ENCODE measurements at places on chromosomes 5 and 9. TPM values are rescaled to one million over a fixed set of nuclear protein-coding genes. Genes with fewer than 3 reads are reported as not detected.

The SLF1 gene
- total RNA-seq: 7.9 TPM

GRCh38 chr9:110115826-110116542 lies 92.0 kb downstream of the C9orf152 start:
- no peaks in the 10 kb centered on the region for H3K27me3 ChIP-seq
- no peak overlapping the region for H3K4me3 ChIP-seq
- no peak for DNase-seq
- no peaks in the 10 kb centered on the region for H3K4me1 ChIP-seq
- no peaks in the 10 kb centered on the region for H3K36me3 ChIP-seq

DNA sequence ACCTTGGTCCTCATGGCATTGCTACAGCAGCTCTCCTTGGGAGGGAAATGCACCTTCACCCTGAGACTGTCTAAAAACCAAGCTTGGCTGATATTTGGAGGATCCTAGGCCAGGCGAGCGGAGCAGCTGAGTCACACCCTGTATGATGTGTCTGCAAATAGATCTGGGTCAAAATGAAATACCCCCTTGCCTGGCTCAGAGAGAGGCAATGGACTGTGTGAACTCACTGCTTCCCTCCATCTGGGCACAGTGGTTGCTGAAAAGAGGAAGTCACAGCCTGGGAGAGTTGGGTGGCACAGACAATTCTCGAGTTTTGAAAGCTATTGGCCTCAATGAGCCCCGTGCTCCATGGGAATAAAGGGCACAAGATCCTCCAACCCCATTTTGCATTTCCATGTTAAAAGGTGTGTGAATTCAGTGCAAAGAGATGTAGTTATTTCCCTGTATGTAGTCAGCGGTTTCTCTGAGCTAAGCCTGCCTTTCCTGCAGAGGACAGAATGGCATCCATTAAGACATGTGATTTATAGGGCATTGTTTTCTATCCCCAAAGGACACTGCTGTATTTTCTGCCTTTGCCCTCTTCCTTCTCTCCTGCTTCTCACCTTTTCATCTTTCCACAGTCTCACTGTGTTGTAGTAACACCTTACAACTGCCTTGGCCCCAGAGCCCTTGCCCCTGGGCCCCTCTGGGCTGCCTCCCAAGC lies 177.2 kb downstream of the GADD45G start:
- peaks cover 5% of the 10 kb centered on the region for H3K27me3 ChIP-seq
- no peaks in the 10 kb centered on the region for H3K36me3 ChIP-seq
- no peak for DNase-seq
- no peak overlapping the region for H3K4me3 ChIP-seq
- H3K27ac ChIP-seq: no peak overlapping the region

The ADRB2 gene
- 1.6 TPM for total RNA-seq

The LCN1 gene
- not detected for total RNA-seq

The SH3GL2 gene
- not detected for total RNA-seq

The MLANA gene
- not detected for total RNA-seq

DNA sequence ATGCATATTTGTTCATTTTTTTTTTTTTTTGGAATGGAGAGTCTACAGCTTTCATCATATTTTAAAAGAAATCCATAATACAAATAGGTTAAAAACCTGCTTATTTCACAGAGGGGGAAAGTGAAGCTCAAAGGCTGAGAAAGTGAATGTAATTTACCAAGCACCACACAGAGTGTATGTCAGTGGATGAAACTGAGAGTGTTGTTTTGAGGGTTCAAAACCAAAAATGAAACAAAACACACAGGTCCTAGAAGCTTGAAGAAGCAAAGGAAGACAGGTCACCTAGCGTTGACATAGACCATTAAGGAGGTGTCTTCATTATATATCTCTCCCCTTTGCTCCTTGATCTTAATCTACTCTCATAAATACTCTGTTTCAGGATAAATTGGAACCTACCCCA lies 7.5 kb downstream of the NMUR2 start:
- no peaks in the 10 kb centered on the region for H3K36me3 ChIP-seq
- DNase-seq: no peak

DNA sequence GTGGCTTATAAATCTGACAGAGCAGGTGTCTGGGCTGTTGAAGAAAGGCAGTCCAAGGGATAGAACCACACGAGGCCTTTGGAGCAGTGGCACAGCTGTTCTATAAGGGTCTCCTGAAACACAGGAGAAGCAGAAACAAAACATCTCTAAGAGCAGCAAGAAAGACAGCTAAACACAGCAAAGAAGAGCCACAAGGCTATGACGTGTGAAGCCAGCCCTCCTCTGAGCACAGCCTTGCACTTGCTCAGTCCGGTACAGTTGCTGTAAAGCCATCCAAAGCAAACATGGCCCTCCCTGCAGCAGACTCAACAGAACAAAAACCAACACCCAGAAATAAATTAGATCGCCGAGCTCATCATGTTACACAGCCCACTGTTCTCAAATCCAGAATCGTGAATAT lies 2.6 kb upstream of the GZMK start:
- H3K27me3 ChIP-seq: no peaks in the 10 kb centered on the region
- no peak overlapping the region for H3K27ac ChIP-seq
- peaks cover 21% of the 10 kb centered on the region for H3K4me1 ChIP-seq
- no peaks in the 10 kb centered on the region for H3K36me3 ChIP-seq

The PTPN3 gene
- not detected for total RNA-seq

The NR6A1 gene
- total RNA-seq: not detected

- H3K4me3 ChIP-seq: no peak overlapping the region
- no peaks in the 10 kb centered on the region for H3K36me3 ChIP-seq
- DNase-seq: no peak
- no peak overlapping the region for H3K27ac ChIP-seq
- peaks cover 3% of the 10 kb centered on the region for H3K27me3 ChIP-seq
These were observed 59.9 kb downstream of the CAVIN4 start for GRCh38 chr9:100637787-100638186.

- peaks cover 29% of the 10 kb centered on the region for H3K36me3 ChIP-seq
- H3K4me1 ChIP-seq: peaks cover 85% of the 10 kb centered on the region
- peak overlapping the region; percentile 56 for H3K4me3 ChIP-seq
- peak; percentile 56 for DNase-seq
These were observed 1.3 kb upstream of the PRR7 start for GRCh38 chr5:177445052-177445916.

DNA sequence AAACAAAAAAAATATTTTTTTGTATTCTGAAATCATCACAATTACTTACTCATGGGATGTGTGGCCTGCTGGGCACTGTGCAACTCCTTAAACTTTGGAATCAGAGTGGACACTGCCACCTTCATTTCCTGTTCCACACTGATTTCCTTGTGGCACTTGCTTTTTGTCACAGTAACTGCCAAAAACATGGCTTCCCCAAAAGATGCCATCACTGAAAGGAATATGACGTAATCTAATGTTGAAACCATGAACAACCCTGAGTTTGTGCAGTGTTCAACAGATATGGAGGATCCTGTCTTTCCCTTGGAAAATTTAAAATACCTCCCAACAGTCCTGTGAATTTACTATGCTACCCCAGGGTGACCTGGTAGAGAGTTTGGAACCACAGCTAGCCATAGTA lies 12.6 kb upstream of the IL12B start:
- H3K36me3 ChIP-seq: no peaks in the 10 kb centered on the region
- H3K4me3 ChIP-seq: no peak overlapping the region
- H3K27me3 ChIP-seq: no peaks in the 10 kb centered on the region

The GNA14 gene
- not detected for total RNA-seq

GRCh38 chr5:100828071-100828897 lies 74.8 kb downstream of the ST8SIA4 start:
- H3K27me3 ChIP-seq: no peaks in the 10 kb centered on the region
- H3K4me3 ChIP-seq: no peak overlapping the region
- DNase-seq: no peak
- no peak overlapping the region for H3K27ac ChIP-seq
- peaks cover 3% of the 10 kb centered on the region for H3K4me1 ChIP-seq

DNA sequence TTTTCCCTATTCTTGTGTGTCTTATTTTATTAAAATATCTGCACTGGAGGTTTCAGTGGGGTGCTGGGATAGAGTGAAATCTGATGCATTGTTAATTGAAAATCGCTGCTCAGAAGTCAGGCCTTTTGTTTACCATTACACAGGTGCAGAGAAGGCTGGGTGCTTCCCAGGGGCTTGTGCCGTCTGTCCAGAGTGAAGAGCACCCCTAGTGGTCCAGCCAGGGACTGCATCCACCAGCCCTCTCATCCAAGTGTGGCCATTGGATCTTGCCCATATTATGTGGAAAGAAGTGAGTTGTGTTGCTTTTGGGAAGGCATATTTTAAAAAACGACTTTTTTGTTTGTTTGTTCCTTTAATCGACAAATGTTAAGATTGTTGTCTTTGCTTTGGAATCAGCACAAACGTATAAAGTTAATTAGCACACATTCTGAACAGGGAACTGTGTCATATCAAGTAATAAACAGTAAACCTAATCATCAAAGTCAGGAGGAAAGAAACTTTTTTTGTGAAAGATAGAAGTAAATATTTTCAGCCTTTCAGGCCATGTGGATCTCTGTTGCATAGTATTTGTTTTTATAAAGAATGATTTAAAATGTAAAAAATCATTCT lies 315.6 kb downstream of the MTRR start:
- peak; percentile 4 for DNase-seq
- H3K4me1 ChIP-seq: no peaks in the 10 kb centered on the region
- H3K27me3 ChIP-seq: no peaks in the 10 kb centered on the region
- H3K36me3 ChIP-seq: no peaks in the 10 kb centered on the region

DNA sequence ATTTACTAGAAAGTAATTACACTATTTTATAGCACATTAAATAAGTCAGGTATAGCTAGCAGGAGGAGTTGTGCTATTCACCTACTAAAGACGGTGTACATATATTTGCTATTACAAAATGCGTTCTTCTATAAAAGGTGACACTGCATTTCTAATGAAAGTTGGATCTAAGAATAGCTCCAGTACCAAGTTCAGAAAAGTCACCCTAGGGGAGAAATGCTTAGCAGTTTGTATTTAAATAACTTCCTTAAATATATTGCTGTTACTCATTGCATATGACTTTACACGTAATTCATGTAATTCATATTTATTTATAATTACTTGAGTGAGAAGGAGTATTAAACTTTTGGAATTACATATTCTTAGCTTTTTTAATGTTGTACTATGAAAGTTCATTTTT lies 7.0 kb upstream of the SUB1 start:
- peaks cover 20% of the 10 kb centered on the region for H3K4me1 ChIP-seq
- DNase-seq: no peak
- no peaks in the 10 kb centered on the region for H3K36me3 ChIP-seq
- H3K27ac ChIP-seq: no peak overlapping the region

DNA sequence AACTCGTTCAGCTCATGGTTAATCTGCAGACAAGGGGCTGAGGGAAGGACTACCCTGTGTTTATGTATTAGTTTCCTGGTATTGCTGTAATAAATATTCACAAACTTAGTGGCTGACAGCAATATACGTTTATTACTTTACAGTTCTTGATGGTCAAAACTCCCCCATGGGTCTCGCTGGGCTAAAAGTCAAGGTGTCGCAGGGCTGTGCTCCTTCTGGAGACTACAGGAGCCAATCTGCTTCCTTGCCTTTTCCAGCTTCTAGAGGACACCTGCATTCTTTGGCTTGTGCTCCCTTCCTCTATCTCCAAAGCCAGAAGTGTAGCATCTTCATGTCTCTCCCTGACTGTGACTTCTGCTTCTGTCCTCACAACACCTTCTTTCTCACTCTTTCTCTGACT lies 653.8 kb upstream of the RIOK2 start:
- H3K27ac ChIP-seq: no peak overlapping the region
- no peak overlapping the region for H3K4me3 ChIP-seq
- H3K27me3 ChIP-seq: no peaks in the 10 kb centered on the region
- no peak for DNase-seq
- no peaks in the 10 kb centered on the region for H3K36me3 ChIP-seq
- H3K4me1 ChIP-seq: no peaks in the 10 kb centered on the region

- no peaks in the 10 kb centered on the region for H3K4me1 ChIP-seq
- H3K27ac ChIP-seq: no peak overlapping the region
- H3K36me3 ChIP-seq: no peaks in the 10 kb centered on the region
- no peaks in the 10 kb centered on the region for H3K27me3 ChIP-seq
- H3K4me3 ChIP-seq: no peak overlapping the region
These were observed 414.5 kb upstream of the ARRDC3 start for GRCh38 chr5:91797576-91797975.

The MYMK gene
- total RNA-seq: not detected

DNA sequence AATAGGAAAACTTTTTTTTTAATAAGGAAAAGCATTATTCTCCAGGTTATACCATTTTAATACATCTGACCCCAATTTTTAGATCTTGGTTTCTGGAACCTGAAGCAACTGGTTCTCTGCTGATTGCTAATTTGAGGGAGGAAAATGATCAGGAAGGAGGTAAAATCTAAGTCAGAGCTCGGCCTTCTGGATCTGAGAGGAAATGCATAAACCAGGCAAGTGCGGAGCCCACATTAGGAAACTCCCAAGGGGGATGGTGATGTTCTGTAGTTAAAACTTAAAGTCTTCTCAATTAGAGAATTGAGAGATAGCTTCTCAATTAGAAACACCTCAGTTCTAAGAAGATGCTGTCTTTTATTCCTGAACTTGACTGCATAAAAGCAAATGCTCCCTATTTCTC lies 113.5 kb downstream of the TSSK1B start:
- H3K4me1 ChIP-seq: no peaks in the 10 kb centered on the region
- no peak for DNase-seq
- no peaks in the 10 kb centered on the region for H3K36me3 ChIP-seq
- H3K27ac ChIP-seq: no peak overlapping the region
- no peak overlapping the region for H3K4me3 ChIP-seq

DNA sequence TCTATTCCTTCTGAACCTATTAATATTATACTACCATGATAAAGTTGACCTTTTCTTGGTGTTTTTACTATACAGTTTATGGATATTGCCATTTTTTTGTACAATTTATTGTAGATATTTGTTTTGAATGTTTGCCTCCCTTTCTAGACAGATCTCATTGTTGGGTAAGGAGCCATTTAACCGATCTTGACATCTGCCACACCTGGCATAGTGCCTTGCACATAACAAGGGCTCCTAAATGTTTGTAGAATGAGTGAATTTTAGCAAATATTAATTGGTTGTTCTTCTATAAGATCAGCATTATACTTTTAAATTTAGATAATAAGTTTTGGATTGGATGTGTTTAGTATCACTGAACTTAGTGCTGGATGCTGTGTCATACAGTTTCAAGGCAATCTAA lies 175.3 kb downstream of the GDNF start:
- no peak overlapping the region for H3K4me3 ChIP-seq
- H3K27ac ChIP-seq: no peak overlapping the region
- H3K36me3 ChIP-seq: no peaks in the 10 kb centered on the region

DNA sequence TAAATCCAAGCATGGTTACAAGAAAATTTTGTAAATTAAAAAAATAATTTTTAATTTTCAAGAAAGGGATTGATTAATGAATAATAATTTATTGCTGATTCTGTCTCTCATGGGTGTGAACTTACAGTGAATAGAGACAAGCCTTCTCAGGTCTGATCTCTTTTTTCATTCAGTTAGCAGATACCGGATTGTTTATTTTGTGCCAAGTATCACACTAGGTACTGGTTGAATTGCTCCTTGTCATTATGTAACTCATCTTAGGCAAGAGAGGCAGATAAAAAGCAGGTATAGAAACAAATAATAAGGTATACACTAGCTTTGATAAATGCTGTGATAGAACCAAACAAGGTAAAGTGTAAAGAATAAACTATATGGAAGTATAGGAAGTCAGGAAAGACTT lies 283.3 kb downstream of the PJA2 start:
- H3K27me3 ChIP-seq: no peaks in the 10 kb centered on the region
- no peaks in the 10 kb centered on the region for H3K4me1 ChIP-seq
- no peak for DNase-seq
- no peak overlapping the region for H3K27ac ChIP-seq
